ENCODE measurements at places on chromosomes 16 and 17.

- no peak for DNase-seq
These were observed 2.9 kb upstream of the SCIMP start for GRCh38 chr17:5237541-5238016.

DNA sequence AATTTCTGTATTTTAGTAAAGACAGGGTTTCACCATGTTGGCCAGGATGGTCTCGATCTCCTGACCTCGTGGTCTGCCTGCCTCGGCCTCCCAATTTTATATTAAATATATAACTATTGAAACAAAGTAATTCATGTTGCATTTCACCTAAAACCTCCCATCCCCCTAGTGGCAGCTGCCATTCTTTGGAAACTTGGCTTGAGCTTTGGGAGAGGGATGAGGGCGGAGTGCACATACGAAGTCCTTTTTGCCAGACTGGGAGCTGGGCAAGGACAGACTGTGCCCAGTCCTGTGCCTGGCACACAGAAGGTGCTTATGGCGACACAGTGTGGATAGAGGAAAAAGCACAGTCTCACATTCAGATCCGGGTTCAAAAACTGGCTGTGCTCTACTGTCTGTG lies 83.8 kb downstream of the NETO2 start:
- no peak for DNase-seq

DNA sequence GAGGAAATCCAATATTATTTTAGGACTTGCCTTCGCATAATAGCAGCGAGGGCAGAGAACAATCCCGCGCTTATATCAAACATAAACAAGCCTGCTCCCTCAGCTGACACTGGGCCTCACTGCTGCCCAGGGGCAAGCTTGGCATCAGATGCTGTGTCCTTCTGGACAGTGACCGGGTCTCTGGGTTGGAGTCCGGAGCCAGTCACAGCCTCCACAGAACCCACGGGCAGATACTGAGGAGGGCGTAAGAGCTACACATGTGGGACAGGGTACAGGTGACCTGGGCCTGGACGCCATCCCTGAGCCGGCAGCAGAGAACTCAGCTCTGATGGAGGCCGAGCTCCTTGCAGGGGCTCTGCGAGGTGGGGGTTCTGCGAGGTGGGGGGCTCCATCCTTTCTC lies 14.7 kb upstream of the ZNF469 start:
- DNase-seq = no peak

GRCh38 chr16:10751291-10751697 lies 7.7 kb downstream of the NUBP1 start:
- DNase-seq = no peak

DNA sequence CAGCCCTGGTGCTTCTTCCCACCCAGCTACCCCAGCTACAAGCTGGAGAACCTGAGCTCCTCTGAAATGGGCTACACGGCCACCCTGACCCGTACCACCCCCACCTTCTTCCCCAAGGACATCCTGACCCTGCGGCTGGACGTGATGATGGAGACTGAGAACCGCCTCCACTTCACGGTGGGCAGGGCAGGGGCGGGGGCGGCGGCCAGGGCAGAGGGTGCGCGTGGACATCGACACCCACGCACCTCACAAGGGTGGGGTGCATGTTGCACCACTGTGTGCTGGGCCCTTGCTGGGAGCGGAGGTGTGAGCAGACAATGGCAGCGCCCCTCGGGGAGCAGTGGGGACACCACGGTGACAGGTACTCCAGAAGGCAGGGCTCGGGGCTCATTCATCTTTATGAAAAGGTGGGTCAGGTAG lies 3.6 kb downstream of the GAA start:
- DNase-seq = no peak

Measured in BJ (cell line).